ENCODE measurements at places on chromosomes 6 and 20.

GRCh38 chr20:64162239-64162910 is 1.9 kb upstream of the MYT1 start:
- DNase-seq, result no peak

DNA sequence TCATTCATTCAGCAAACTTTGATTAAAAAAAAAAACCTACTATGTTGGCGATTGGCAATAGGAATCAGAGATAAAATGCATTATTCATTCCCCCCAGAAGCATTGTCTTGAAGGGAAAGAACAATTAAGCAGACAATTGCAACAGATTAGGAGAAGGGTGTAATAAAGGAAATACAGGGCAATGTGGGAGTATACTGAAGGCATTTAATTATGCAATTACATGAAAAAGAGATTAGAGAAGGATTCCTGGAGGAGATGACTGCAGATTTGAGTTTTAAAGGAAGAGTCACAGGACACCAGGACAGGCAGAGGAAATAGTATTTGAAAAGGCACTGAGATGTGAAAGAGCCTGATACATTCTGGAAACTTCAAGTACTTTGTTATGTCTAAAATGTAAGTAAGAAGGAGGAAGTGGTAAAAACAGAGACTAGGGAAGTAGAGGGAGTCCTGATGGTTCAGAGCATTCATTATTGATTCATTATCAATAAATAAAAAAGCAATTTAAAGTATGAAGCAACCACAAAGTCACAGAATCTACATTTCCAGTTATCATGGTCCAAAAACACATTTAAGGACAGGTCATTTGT is 43.7 kb downstream of the THEMIS start:
- DNase-seq, result no peak

DNA sequence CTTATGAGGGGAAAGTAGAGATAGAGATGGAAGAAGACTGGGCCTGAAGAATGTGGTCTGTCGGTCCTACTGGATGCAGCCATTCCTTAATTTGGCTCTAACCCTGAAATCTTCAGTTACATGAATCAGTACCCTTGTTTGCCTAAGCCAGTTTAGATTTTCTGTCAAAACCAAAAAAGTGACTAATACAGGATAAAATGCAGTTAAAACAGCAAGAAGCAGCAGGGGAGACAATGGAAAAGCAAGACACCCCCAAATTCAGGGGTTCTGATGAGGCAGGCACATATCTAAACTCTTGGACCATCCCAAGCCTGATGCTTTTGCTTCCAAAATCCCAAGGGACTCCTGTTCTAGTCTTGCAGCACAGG is 17.4 kb upstream of the UBE2V1 start:
- DNase-seq, result no peak

DNA sequence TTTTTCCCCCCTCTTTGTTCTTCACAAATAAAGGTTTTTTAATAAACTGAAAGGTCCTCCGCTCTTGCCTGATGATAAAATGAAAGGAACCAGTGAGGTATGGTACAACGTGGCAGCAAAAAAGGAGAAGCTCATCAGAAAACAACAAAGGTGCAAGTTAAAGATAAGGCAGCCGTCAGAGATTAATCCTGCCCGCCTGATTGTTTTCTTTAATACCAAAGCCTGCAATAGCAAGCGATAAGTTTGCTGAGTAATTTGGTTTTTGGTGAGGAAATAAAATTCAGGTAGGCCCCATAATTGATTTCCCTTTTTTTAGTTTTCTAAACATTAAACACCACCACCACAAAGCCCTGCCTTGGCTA is 177.9 kb downstream of the MBOAT1 start:
- DNase-seq, result no peak

DNA sequence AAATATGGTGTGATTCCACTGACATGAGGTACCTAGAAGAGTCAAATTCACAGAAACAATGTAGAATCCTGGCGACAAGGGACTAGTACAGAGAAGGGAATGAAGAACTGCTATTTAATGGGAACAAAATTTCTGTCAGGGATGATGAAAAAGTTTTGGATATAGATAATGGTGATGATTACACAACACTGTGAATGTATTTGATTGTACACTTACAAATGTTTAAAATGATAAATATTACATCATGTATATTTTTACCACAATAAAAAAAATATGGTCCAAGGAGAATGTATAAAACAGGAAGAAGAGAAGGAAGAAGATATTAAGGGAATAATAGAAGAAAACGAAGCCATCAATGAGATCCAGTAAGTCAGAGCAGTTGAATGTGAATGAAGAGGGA is 8.4 kb upstream of the E2F3 start:
- no peak for DNase-seq

- no peak for DNase-seq
These were observed 254.7 kb downstream of the SMOC2 start for GRCh38 chr6:168695701-168696100.

DNA sequence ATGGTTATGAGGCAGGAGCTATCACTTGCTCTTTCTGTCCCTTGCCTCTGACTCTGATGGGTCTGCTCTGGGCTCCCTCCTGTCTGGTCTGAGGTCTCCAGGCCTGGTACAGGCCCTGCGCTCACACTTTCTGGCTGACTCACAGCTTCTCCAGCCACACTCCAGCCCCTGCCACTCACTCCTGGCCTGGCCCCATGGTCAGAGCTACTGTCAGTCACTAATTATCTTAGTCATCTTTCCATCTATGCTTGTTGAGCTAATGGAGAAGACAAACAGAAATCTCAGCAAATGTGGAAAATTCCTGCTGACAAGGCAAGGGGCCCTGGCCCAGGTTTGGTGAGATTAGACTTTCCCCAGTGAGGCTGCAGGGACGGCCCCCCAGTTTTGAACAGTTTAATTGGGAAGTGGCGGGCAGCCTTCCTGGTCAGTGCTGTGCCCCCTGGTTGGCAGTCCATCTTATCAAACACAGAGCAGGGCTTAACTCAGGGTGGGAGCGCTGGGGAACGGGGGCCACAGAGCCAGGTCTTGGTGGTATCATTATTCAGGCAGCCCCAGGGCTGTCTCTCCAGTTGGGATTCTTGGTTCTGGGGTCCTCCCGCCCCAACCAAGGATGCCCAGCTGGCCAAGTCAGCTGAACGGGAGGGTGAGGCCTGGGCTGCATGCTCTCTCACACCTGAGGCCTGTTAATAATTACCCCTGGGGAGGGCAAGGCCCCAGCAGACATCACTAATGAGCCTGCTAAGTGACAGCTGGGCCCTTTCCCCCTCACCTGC is 63.4 kb downstream of the VEGFA start:
- DNase-seq, result no peak

GRCh38 chr6:163984124-163984936 is 569.8 kb downstream of the QKI start:
- no peak for DNase-seq

DNA sequence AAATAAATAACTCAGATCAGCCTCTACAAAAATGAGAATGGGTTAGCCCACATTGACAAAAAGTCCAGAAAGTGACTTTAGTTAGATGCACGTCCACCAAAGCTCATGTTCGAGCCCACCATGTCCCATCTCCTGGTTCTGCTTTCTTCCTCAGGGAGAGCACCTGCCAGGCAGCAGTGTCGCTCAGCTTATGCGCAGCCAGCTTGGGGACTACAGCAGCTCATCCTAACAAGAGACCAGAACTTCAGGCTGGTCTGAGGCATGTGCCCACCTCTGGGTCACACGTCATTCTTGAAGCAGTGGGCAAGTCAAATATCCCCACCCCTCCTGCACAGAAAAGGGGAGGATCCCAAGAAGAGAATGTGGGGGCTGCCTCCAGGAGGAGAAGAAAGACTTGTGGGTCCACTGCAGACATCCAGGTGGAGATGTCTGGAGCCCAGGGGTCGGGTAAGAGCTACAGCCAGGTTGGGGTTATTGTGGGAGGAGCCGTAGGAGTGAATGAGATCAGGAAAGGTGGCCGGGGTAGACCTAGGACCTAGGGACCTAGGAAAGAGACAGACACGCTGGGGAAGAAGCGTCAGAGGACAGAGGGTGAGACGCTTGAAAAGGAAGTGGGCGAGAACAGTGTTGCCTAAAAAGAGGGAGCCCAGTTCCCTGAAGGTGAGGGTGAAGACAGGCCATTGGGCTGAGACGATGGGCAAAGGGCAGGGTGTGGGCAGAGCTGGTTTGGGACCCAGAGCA is 52.5 kb downstream of the SSR1 start:
- DNase-seq, result no peak

DNA sequence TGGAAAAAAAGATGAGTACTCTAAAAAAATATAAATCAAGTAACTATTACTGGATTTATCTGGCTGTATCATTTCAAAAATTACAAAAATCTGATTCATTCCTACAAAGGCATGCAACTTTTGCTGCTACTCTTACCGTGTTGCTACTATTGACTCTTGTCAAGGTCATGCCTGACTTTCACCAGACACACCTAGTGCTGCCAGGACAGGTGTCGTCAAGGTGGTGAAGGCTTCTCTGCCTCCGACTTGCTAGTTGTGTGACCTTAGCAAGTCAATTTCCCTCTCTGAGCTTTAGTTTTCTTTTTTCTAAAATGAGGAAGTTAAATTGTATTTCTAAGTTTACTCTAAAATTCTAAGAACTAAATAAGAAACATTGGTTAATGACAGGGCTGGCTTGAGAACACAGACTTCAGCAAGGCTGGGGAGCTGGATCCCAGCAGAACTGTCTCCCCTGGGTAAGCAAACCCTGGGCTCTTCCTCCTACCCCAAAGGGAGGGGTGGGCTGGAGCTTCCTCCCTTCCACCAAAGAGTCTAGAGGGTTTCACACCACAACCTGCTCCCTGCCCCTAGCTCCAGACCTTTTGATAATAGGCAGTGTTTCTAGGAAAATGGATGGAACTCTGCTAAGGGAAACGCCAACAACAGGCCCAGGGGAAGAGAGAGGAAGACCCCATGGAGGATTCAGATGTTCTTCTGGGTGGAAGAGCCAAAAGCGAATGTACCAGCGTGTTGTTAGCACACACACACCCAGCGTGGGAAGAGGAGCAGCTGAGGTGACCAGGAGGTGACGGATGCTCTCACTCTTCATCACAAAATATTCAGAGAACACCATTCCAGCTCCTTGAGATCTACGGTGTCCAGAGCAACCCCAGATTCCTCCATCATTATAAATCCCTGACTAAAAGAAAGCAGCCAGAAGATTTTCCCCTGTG is 47.9 kb upstream of the CITED2 start:
- DNase-seq, result no peak

- no peak for DNase-seq
These were observed 79.2 kb downstream of the PREX1 start for GRCh38 chr20:48748556-48748955.

DNA sequence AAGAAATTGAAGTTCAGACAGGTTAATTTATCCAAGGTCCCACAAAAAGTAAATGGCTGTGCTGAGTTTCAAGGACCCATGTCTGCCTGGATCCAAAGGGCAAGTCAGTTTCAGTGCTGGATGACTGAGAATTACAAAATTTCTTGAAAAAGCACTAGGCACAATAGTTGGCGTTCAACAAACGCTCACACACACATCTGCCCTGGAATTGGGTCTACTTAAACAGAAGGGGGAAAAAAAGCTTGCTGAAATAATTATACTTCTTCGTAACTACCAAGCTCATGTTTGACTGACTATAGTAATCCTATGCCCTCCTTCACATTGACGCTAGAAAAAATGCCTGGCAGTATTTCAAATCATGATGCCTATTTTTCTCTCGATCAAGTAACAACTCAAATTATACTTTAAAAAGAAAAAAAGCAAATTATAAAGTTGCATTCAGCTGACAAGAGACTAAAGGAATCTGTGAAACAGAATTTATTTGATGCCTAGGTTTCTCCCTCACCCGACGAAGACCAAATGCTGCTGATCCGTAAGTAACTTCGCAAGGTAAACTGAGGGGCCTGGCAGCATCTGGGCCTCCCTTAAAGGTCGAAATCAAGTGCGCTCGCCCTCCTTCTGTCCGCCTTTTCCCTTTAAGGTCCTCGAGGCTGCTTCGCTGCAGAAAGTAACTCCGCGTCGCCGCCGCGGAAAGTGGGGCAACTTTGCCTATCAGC is 650 bp upstream of the CD2AP start:
- DNase-seq, result peak; percentile 40

GRCh38 chr6:29628419-29629281 is 4.3 kb downstream of the GABBR1 start:
- DNase-seq, result no peak

Data from hematopoietic multipotent progenitor cell treated with erythropoietin and hydrocortisone succinate and interleukin-3 and kit ligand, for 15 days (in vitro differentiated cells).